Amniotic stem cell (primary cell): ENCODE measurements at places on chromosomes 3 and 15.
A peak's percentile ranks its signal among the peaks of the same experiment; 100 is the strongest.

- peak; percentile 68 for DNase-seq
Observed at GRCh38 chr15:31236184-31237042, 90.2 kb upstream of the KLF13 start.

GRCh38 chr3:129445471-129445870 is 5.4 kb downstream of the IFT122 start:
- DNase-seq = no peak

GRCh38 chr15:92565351-92566125 is 90.0 kb downstream of the FAM174B start:
- no peak for DNase-seq

- DNase-seq = no peak
Observed at GRCh38 chr3:120025520-120025919, 68.7 kb downstream of the GSK3B start.

GRCh38 chr3:186614597-186615483 is 2.0 kb downstream of the AHSG start:
- no peak for DNase-seq

- DNase-seq = no peak
Observed at GRCh38 chr3:129881261-129881660, 12.2 kb downstream of the TMCC1 start.

DNA sequence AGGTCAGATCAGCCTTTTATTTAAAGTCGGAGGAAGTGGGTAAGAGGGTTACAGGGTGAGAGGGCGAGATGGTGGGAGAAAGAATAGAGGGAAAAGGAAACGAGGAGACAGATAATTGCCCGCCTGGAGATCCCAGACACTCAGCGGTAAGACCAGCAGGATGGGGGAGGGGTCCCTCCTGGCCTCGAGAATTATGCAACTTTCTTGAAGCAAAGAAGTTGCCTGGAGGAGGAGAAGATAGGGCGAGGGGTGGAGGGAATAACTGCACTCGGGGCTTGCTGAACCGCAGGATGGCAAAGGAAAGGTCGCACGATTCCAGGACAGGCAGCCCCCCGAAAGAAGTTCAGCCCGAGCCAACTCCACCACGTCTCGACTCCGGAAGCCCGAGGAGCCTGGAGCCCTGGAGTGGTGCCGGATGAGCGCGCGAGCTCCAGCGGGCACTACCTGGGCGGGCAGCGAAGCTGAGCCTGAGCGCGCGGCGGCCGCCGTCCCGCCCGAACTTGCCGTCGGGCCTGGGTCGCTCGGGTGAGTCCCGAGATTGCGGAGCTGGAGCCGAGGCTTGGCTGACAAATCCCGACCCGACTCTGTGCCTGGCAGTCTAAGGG is 402 bp downstream of the WWTR1 start:
- peak; percentile 82 for DNase-seq

GRCh38 chr15:73922186-73923151 is 3.8 kb upstream of the LOXL1 start:
- peak; percentile 60 for DNase-seq

DNA sequence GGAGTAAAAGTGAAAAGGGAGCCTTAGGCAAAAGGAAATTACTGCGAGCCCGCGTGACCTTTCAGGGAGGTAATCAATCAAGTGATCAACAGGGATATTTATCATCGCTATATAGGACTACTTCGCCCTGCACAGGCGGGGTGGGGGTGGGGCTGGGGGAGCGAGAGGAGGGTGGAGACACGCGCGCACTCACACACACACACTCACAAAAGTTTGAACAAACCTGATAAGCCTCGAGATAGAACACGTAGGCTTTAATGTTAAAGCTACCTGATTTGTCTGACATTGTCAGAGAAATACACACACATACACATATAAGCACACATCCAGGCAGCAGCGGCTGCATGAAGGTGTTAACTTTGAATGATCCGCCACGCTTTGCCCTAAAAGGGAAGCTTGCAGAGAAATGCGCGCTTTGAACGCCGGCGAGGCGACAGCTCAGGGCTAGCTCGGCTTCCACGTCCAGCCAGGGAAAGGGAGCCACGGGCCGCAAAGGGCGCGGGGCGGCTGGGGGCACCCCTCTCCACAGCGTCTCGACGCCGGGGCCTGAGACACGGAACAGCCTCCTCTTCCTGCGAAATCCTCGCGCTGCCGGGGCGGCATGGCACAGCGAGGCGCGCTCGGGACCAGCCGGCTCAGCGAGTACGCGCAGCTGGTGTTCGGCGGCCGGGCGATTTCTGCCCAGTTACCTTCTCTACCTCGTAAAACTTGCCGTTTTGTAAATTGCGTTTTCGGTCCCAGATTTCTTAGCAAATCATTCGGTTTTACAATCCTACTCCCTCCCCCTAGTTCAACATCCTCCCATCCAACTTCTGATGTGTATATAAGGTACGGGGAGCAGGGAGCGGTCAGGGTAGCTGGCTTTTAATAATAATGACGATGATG is 4.8 kb upstream of the MECOM start:
- DNase-seq = no peak

DNA sequence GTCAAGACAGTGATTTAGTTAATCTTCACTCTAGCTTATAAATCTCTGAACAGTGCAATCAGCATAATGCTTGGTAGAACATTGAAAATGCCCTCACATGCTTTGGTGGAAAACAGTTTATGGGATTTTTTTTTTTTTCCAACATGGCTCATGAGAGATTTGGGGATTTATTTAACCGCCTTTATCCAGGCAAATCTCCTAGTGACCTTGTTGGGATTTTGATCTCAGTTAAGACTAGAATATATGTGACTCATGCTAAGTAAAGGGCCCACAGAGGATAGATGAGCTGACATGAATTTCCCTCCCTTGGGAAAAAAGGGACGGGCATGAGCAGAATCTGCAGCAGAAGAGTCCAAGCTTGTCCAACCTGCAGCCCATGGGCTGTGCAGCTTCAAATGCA is 18.7 kb downstream of the LRTM1 start:
- no peak for DNase-seq

- no peak for DNase-seq
Observed at GRCh38 chr3:17552351-17552750, 190.1 kb downstream of the TBC1D5 start.

DNA sequence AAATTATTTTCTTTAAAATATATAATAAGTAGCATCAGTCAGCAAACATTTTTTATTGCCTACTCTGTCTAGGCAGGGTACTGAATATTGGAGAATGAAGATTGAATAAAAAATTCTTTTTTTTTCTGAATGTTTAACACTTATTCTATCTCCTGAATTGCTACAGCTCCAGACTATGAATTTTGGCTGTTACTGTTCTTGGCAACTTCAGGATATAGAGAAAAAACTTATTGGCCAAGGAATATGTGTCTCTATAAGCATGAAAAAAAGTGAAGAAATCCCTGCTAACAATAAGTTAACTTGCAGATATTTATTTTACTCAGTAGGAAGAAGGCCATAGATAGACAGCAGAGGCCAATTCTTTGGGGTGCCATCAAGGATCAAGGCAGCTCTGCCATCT is 309.6 kb downstream of the RBMS3 start:
- no peak for DNase-seq

DNA sequence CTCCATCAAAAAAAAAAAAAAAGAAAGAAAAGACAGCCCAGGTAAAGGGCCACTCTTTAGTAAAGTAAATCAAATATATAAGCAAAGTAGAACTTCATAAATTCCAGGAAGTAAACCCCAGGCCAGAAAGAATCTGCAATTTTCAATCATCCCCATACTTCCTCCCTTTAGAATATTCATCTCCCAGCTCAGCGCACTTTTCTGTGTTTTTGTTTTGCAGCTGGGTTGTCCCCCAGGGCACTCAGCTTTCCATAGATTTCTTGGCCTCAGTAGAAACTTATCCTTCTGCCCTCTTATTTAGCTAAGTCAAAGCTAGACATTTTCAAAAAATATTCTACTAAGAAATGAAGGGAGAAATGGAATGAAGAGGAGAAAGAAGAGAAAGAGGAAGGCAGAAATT is 24.0 kb upstream of the SPRED1 start:
- no peak for DNase-seq

DNA sequence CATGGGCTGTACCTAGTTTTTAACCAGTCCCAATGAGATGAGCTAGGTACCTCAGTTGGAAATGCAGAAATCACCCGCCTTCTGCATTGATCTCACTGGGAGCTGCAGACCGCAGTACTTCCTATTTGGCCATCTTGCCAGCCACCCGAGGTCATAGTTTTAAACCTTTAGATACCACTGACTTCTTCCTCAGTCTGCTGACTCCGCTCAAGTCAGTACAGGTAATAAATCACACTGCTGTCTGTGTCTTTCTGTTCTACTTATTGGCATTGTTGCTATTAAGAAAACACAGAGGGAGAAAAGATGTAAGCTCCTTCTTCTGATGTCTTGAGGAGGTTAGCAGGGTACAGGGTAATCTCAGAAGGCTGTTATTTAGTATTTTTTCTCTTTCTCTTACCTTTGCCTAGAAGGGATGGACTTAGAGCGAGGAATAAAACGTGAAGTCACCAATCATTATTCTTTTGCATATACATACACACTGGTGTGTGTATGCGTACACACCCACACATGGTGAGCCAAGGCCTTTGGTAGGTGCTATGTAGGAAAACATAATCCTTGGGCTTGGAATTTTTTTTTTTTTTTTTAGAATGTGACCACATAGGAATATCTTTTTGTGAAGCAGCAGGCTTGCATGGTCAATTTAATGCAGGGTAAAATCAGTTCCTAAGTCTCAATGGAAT is 197.2 kb downstream of the EDEM1 start:
- no peak for DNase-seq

GRCh38 chr15:65829130-65829764 is 37.2 kb upstream of the DENND4A start:
- no peak for DNase-seq
